ENCODE measurements at places on chromosomes 1 and 21.

GRCh38 chr1:190942475-190942874 lies 464.8 kb upstream of the BRINP3 start:
- DNase-seq: no peak

- no peak for DNase-seq
Observed at GRCh38 chr1:160471253-160471652, 51.8 kb downstream of the SLAMF6 start.

DNA sequence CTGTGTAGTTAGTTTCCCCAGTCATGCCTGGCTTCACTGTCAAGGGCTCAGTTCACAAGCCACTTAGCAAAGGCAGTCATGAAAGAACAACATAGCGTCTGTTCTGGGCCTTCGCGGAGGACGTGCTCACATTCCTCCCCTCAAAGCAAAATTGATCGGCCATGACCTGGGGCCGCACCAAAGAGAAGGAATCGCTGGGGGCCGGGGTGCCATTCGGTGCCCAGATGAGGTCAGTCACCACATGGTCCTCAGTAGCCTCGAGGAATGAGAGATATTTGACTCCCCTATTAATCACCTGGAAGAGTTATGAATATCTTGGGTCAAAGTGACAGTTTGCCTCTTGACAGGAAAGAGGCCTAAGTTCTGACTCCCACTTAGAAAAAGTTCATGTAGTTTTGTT lies 251.1 kb upstream of the JUN start:
- no peak for DNase-seq

DNA sequence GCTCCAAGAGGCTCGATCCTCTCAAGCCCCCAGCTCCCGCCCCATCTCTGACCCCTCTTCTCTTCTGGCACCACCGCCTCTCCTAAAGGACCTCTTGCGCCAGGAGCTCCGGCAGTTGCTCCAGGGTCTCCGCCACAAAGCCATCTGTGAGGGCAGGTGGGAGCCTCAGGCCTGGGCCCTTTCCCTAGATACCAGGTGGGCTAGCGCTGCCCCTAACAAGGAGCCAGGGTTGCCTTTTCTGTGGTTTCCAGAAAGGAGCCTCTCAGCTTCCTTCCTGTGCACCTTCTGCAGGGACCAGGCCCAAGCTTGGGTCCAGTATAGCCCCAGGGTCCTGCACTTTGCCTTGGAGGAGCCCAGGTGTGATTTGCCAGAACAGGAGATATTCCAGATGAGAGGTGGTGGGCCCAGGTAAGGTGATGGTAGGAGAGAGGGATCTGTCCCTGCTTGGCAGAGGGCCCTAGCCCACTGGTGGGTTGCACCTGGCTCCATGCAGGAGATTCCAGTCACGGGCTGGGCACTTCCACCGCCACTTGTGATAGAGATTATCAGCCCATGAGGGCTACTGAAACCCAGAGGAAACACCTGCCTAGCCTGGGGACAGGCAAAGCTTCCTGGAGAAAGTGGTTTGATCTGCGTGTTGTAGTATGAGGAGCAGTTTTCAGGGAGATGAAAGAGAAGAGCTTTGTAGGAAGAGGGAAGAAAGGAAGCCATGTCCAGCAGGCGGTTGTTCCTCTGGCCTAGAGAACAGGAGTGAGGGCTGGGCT lies 1.0 kb downstream of the CCDC24 start:
- no peak for DNase-seq

GRCh38 chr1:206000641-206001339 lies 2.4 kb downstream of the RAB7B start:
- DNase-seq: no peak

DNA sequence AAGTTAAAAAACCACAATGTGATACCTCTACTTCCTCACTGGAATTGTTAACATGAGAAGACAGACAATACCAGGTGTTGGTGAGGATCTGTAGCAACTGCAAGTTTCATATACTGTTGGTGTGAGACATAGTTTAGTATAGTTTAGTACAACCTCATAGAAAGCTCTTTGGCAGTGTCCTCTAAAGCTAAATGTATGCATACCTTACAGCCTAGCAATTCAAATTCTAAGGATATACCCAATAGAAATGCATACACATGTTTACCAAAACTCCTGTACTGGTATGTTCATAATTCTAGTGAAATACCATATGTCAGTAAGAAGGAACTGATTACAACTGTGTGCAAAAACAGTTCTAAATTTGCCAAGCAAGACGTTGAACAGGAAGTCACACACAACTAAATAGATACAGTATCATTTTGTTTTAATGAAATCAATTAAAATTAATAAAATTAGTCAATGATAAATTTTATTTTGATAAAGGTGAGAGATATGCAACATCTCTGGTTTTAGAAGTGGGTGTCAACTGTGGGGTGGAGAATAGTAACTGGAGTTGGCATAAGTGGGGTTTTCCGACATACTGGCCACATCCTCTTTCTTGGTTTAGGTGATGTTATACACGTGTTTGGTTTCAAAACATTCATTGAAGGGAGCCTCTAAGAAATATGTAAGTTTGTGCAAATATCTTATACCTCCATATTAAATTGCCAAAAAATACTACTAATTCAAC lies 450.7 kb downstream of the PTPRC start:
- no peak for DNase-seq

DNA sequence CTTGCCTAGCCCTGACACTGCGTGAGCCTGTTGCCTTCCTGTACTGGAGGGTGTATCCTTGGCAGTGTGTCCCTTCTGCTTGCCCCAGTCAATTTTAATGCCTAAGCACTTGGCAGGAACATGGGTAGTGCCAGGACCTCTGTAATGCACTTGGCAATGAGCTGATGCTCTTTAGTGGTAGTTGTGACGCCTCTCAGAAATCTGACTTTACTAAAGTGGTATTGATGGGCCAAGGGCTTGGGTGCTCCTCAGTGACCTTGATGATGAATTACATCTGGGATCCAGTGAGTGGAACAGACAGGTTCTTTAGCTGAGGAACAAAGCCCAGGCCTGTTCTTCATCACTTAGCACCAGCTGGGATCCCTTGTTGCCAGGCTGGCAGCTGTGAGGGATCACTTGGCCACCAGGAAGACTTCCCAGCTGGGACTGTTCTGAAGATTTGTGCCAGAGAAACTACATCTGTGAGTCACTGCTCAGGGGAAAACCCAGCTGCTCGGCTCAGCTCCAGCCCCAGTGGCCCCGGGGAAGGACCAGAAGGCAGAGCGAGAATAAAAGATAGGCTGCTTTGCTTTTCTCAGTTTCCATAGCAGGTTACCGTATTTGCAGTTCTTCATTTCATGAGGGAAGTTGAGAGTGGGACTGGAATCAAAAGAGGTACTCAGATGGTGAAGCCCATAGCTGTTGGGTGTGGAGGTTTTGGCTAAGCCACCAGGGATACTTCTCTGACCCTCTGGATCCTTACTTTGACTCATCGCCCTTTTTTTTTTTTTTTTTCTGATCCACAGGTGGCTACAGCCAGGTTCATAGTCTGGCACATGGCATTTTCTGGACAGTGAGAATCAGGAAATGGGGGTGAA lies 28.5 kb upstream of the KCNA2 start:
- DNase-seq: peak; percentile 68

DNA sequence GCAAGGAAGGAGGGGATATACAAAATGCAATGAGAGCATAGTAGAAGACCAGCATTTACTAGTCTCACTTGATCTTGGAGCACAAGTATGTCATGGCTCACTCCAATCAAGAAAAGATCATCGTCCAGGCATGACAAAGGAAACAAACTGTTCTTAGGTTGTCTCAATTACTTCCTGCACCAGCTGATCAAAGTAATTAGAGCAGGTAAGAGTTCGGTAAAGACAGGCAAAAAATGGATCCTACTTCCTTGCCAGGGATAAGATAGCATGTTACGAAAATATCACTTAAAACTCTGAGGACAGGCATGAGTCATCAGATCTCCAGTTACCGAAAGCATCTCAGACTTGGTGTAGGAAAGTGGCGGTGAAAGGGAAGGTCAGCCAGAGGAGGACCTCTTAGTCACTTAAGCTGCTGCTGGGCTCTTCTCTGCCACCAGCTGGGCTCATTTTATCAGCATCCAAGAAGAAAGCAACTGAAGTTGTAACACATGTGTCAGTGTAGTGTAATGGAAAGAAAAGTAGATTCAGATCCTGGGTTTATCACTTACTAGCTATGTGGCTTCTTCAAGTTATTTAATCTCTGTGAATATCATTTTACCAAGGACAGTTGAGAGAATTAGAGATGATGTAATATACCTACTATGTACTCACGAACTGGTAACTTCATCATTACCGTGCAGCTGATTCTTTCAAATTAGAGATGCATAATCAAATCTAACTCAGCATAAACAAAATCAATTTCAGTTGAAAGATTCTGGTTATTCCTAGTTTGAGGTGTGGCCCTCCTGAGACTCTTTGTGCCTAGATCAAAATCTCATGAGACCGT lies 46.8 kb downstream of the XCL1 start:
- no peak for DNase-seq

- no peak for DNase-seq
Observed at GRCh38 chr1:119133987-119134386, 6.5 kb downstream of the WARS2 start.

- DNase-seq: no peak
Observed at GRCh38 chr1:56576880-56577405, 2.4 kb downstream of the PLPP3 start.

DNA sequence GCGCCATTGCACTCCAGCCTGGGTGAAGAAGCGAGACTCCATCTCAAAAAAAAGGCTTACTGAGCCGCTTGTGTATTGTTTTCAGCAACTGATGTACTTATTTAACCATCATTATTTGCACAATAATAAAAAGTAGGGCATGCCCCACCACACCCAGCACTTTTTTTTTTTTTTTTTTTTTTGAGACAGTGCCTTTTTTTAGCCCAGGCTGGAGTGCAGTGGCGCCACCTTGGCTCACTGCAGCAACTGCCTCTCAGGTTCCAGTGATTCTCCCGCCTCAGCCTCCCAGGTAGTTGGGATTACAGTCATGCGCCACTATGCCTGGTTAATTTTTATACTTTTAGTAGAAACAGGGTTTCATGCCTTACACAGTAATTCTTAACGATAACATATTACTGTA lies 12.2 kb upstream of the TRNAU1AP start:
- no peak for DNase-seq

DNA sequence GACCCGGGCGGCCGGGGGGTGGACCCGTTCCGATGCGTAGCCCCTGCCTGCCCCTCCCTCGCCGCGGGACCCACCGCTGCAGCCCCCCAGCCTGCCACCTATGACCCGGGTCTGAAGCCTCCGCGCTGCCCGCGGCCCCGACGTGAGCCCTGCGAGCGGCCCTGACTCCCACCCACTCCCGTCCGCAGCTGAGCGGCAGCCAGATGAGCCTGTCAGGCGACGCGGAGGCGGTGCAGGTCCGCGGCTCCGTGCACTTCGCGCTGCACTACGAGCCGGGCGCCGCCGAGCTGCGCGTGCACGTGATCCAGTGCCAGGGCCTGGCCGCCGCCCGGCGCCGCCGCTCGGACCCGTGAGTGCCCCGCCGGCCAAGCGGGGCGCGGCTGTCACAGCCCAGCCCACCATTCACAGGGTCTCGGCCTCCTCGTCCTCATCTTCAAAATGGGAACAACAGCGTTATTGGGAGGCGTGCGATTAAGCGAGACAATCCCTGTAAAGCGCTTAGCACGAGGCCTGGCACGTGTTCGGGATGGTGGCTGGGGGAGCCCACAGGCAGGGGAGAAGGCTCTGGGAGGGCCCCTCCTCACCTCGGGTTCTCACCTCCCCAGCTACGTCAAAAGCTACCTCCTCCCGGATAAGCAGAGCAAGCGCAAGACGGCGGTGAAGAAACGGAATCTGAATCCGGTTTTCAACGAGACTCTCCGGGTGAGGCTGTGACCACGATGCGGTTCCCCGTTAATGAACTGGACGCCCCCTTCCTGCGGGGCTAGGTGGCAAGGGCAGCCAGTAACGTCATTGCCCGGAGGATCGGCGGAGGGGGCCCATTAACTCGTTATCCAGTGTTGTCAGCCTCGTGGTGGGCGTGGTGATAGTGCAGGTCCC lies 8.2 kb downstream of the SYTL1 start:
- DNase-seq: peak; percentile 28

GRCh38 chr1:201379733-201380242 lies 2.3 kb upstream of the TNNT2 start:
- DNase-seq: no peak

GRCh38 chr1:185348985-185349384 lies 31.9 kb upstream of the IVNS1ABP start:
- no peak for DNase-seq

DNA sequence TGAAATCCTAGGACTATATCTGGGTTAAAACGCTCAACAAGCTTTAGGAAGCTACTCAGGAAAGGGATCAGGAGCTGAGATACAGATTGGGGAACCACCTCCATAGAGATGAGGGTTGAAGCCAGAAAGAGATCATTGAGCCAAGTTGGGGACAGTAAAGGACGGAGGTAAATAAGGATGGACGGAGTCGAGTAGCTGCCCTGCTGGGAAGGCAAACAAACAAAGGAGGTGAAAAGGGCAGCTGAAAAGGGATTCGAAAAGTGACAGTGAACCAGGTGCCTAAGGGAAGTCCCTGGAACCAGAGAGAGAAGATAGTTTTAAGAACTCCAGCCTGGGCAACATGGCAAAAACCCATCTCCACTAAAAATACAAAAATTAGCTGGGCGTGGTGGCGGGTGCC lies 6.3 kb upstream of the CAMSAP2 start:
- no peak for DNase-seq

DNA sequence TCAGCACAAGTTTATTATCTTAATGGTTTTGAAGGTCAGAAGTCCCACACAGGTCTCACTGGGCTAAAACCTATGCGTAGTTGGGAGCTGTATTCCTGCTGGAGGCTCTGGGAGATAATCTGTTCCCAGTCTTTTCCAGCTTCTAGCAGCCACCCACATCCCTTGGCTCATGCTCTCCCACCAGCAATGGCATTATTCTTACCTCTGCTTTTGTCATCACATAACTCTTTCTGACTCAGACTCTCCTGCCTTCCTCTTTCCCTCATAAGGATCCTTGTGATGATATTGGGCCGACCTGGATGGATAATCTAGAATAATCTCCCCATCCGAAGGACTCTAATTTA lies 122.2 kb upstream of the PRDX6 start:
- DNase-seq: no peak

DNA sequence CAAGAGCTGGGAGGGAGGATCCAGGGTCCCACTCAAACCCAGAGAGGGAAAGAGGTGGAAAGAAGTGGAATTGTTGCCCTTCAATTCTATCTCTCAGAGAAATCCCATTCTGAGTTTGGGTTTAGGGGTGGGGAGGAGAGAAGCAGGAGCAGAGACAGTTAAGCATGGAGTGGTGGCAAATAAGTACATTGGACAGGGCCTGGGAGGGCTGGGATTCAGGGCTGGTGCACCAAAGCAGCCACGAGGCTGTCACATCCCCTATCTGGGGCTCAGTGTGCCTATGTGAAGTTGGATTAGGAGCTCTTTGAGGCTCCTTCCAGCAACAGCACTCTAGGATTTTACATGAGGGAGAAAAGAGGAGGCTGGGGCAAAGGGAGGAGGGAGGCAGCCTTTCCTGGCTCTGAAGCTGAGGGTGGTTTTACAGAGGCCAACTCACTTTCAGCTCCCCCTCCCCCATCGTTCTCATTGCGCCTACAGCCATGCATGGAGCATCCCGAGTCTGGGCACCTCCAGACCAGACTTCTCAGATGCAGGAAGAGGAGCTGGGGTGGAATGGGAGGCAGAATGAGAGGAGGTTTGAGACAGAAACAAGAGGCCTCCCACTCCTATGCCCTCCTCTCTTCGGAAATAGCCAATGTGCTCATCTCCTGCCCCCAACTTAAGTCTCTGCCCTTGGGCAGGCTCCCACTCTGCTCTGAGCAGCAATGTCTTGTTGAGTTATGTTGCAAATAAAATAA lies 3.0 kb upstream of the SYT6 start:
- DNase-seq: no peak

GRCh38 chr1:59678040-59678439 lies 136.7 kb upstream of the HOOK1 start:
- DNase-seq: no peak

All from activated T-cell treated with anti-CD3 and anti-CD28 coated beads, Interleukin-2, amount 50 U/mL, for 1 hour (primary cell).